ENCODE measurements at places on chromosomes 12 and 14.

DNA sequence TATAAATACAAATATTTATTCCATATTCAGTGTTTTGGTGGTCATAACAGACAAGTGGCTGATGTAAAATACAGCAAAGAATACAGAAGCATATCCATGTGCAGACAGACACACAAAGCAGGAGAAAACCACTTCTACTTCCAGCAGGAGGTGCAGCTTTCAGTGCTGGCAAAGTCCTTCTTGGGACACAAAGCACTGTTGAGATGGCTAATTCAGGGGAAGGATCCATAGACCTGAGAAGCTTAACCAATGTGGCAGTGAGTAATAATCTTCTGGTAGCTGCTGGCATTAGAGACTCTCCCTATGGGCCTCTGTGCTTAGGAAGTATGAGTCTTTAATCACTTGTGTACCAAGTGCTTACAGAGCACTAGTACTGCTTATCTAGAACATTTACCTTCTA lies 26.8 kb downstream of the AMN1 start:
- DNase-seq, result peak; percentile 3

GRCh38 chr12:89542912-89543592 lies 17.2 kb upstream of the POC1B start:
- DNase-seq, result peak; percentile 70

GRCh38 chr12:51021694-51022093 lies 4.5 kb downstream of the SLC11A2 start:
- DNase-seq, result no peak

DNA sequence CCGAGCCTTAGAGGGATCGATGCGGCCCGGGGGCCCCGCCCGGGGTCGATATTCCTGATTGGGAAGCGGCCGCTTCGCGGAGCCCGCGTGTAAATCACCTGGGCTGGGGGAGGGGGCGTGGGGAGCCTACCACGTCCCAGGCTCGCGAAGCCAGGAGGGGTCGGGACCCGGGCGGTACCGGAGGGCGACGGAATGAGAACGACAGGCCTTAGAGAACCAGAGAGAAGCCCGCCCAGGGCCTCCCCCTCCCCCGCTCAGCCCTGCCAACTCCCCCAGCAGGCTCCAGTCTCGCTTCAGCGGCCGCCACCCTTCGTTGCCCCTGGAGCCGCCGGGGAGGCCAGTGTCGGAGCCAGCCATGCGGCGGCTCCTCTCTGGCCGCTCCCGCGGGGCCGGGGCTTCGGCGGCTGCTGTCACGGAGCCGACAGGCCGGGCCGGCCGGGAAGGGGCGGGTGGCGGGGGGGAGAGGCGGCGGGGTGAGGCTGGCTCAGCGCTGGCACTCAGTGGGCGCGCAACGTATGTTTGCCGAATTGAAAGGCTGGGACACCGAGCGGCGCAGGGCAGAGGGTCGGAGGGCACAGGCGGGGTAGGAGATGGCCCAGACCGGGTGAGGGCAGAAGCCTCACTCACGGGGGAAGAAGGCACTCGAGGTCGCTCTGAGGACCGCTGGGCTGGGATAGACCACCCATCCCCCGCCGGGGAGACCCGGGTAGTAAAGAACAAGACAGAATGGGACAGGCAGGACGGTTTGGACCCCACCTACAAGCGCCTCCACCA lies 1.4 kb upstream of the DNAJC22 start:
- no peak for DNase-seq

DNA sequence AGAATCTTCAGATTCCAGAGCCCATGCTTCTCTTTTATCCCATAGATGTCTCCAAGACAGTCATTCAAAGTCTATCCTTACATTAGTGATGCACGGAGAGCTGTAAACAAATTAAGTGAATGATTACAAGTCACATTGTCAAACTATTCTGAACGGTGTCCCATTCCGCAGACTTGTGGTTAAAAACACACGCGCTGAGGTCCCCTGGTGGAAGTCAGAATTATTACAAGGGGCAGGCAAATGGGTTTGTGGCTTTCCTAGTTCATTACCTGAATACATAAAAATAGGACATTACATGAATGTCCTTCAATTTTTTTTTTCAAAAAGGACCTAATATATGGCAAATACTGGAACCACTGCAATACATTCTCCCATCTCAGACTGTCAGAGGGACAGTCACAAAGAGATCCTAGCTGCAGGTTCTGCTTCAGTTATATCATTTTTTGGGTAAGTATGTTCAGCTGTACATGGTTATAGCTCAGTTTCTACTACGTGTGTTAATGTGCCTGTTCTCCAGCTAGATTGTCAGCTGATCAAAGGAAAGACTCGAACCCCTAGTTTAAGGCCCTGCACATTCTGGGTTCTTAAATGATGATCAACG lies 53.1 kb upstream of the STON2 start:
- peak; percentile 53 for DNase-seq

DNA sequence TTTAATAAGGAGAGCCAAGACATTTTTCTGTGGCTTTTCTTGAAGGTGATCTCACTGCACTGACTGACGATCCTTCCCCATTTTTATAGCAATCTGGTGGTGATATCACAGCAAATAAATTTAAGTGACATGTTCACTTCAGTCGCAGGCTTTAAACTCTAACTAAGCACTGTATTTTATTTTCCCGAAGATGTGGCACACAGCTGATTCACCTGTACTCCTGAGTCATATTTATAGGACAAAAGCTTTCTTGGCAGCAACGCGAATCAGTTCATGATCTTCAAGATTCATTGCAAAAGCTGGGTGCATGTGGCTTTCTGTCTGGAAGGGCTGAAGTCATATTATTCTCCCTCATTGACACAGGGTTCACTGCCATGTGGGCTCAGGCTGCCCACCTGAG lies 79.8 kb upstream of the TUNAR start:
- DNase-seq, result no peak

GRCh38 chr14:93346926-93347721 lies at the start of gene COX8C:
Gene COX8C (plus strand): TSS chr14:93347182. CDS start chr14:93347269, 87 bp downstream.
- DNase-seq, result no peak

DNA sequence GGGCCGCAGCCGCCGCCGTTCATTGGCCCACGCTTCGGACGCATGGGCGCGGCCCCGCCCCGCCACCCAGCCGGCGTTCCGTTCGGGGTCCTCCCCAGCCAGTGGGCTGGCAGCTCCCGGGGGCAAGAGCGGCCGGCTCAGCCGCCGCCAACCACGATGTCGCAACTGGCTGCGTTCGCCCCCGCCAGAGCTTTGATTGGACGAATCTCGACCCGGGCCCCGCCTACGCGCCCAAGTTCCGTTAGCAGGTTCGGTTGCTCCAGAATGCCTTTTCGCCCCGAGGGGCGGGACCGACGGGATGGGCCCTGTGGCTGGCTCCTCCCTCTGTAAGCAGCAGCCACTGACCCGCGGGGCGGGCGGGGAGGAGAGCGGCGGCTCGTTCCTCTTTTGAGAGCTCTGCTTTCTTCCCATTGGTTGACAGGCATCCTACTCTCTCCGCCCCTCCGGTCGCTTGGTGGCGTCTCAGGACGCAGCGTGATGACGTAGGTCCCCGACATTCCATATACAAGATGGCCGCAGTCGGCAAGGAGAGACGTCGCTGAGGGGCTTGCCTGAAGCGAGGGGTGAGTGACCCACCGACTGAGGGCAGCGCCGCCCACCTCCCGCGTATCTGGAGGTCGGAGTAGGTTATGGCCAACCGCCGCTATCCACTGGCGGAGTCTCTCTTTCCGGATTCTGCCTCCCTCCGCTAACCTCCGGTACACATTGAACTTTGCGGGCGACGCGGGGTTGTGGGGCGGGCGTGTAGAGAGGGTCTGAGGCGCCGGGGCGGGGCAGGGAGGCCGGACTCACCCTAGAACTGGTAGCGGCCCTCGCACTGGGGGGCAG lies at the start of gene CCNK:
Gene CCNK, plus strand, starts transcription at position 493 of the 828 bp plus-strand sequence. CDS start 11,269 bp downstream, outside the sequence.
- DNase-seq, result peak; percentile 99

- DNase-seq, result peak; percentile 70
Measured at GRCh38 chr14:64253672-64254071, 40.5 kb downstream of the ESR2 start.

DNA sequence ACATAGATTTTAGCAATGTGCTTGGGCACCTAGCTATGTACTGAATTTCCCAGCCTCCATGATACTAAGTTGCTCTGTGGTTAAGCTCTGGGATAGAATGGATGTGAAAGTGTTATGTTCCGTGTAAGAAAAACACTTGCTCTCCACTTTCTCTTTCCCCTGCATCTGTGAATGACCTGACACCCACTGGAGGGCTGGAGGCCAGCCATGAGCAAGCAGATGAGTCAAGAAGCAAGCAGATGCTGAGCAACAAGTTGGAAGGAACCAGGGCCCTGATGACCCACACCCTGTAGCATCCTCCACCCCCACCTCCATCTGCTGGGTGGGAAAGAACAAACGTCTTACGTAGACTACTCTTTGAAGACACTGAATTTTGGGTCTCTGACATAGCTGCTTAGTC lies 56.6 kb downstream of the EID3 start:
- DNase-seq, result peak; percentile 50

DNA sequence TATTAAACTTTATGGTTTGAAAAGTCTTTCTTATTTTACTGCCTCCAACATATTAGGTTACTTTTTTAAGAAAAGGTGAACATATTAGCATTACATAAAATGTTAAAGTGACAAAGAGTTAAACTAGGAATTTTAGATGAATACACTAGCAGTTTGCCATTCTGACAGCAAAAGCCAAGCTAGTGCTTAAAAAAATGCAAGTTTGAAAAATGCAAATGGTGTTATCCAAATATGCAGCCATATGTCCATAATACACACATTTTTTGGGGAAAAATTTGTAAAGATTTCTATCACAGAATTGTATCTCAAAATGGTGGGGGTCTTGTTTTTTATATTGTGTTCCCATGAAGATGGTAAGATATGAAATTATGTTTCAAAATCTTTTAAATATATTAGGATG lies 466.1 kb downstream of the FOXG1 start:
- DNase-seq, result no peak
